ENCODE measurements at places on chromosomes 6 and 20.

DNA sequence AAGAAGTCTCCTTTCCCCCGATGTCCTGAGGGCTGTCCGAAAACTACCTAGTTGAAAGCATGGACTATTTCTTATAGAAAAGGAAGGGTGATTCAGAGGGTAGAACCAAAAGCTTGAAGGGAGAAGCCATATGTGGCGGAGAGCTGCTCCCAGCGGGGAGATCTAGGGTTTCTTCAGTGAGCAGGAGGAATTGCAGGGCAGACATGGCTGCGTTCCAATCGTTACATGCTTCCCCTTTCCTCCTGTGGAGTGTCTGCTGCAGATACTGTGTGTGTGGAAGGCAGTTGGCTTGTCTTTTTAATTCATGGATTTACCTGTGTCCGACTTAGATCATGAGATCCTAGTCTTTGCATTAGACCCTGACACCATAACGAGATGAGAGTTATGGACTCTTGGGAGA, 799.5 kb downstream of the QKI start:
- DNase-seq: no peak

GRCh38 chr6:84220809-84221409, 6.5 kb downstream of the CEP162 start:
- peak; percentile 41 for DNase-seq

GRCh38 chr6:62324834-62325233, 38.8 kb upstream of the KHDRBS2 start:
- no peak for DNase-seq

DNA sequence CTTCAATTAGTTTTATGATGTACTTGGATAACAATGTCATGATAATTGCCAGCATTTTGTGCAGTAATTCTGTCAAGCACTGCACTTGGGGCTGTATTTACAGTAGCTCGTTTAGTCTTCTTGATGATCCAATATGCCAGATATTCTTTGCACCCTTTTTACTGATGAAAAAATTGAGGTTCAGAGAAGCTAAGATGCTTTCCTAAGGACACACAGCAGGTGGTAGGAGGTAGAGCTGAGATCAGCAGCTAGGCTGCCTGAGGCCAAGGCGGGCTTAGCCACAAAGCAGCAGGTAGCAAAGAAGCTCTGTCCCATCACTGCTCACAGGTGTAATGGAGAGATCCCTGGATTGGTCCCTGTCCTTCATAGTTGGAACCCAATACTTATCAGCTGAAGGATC, 33.3 kb downstream of the SUMO4 start:
- DNase-seq: no peak

- no peak for DNase-seq
Observed at GRCh38 chr20:17678295-17678694, 3.7 kb downstream of the RRBP1 start.

Measured in stomach (tissue), 19 donors.